ENCODE measurements at places on chromosomes 2 and 18.
A peak's percentile ranks its signal among the peaks of the same experiment; 100 is the strongest.

DNA sequence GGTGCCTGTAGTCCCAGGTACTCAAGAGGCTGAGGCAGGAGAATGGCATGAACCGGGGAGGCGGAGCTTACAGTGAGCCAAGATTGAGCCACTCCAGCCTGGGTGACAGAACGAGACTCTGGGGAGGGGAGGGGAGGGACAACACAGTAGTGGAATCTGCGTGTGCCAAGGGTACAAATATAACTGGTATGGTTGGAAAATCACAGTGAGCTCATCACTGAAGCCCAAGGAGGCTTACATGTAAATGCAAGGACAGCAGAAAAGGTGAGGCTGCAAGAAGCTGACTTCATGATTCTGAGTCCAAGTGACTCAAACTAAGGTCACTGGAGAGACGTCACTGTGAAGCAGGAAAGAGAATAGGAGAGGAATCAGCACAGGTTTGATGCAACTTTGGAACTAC, 9.2 kb downstream of the SEPTIN10 start:
- DNase-seq = no peak

DNA sequence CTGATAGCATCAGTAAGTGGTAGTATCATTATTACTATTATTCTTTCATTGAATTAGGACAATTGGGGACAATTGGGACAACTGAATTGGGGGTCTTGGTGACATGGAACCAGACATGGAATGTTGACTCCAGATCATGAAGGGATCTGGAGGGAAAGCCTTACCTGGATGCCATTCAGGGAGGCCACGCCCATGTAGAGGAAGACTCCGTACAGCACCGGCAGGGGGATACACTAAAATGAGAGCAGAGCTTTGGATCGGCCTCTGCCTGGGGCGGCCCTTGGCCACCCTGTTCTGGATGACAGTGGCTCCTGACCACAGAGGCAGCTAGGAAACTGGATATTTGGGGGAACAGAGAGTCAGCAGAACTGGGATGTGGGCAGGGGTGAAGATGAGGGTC, 29.2 kb downstream of the MTHFD2 start:
- no peak for DNase-seq

GRCh38 chr2:206225435-206226232, 48.8 kb upstream of the ZDBF2 start:
- DNase-seq = no peak

GRCh38 chr2:231037731-231038482, 584 bp downstream of the C2orf72 start:
- peak; percentile 35 for DNase-seq

GRCh38 chr2:23418461-23418911, 33.5 kb downstream of the KLHL29 start:
- DNase-seq = peak; percentile 21

GRCh38 chr2:134401081-134401497, 147.2 kb downstream of the MGAT5 start:
- peak; percentile 64 for DNase-seq

Data from NCI-H524 (cell line).